ENCODE measurements at places on chromosomes 5 and 9.

- DNase-seq = no peak
Observed at GRCh38 chr5:170297589-170298462, at the start of gene LCP2. Gene LCP2, minus strand, starts transcription at chr5:170297777. Its CDS starts 166 bp downstream, at chr5:170297611.

GRCh38 chr5:78925129-78925876 lies 59.8 kb downstream of the ARSB start:
- DNase-seq = no peak

DNA sequence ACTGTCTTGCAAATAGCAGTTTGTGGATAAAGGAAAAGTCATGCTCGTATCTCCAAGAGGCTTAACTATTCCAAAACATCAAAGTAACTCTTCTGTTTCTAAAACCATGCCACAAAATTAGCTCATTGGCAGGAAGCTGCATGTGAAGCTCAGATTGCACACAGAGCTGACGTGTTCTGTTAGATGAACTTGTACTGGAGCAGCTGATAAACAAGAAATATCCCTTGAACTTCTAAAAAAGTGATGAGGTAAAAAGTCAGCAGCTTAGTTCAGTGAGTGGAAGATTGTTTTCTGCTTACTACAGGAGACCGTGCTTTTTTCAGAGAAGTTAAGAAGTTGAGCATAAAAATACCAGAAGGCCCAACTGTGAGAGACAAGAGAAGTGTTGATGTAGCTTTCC lies 113.2 kb downstream of the SLC12A2 start:
- DNase-seq = no peak

DNA sequence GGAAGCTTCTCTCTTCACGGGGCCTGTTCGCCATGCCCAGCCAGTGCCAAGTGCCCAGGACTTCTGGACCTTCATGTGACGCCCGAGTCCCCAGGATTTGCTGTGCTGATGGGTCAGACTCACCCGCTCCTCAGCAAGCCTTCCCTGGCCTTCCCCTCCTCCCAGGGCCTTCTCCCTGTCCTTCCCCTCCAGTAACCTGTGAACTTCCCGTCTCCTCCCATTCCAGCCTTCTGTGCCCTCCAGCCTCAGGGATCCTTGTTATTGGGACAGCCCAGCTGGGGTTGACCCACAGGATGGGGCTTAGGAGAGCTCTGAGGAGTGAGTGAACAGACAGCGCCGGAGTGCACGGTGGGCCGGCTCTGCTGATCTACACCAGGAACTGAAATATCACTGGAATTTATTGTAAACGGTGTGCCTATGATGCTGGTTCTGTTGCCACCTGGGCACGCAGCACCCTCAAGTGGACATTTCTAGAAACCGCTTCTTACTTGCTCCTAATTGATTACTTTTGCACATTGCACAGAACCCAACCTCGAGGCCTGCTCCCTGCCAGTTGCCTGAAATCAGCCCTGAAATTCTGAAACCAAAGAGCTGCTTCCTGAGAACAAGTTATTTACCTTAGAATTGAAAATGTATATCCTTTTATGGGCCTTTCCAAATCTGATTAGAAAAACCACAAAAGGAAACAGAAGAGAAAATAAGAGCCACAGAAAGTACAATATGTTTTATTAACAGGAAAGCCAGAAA lies 1.5 kb downstream of the SPAAR start:
- peak; percentile 72 for DNase-seq

DNA sequence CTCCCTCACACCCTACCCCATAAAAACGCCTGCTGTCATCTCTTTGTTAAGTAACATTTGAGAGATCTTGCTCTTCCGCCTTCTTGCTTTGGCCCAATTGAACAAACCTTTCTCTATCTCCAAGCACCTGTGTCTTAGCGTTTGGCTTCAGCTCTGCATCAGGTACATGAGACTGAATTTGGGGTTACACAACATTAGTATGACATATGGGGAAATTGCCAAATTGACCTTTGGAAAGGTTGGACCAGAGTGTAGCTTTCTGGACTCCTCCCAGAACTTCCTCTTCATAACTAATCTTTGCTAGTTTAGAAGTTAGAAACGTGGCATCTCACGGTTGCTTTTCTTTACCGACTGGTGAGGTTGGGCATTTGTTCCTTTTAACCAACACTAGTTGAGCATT lies 3.5 kb upstream of the EXOSC3 start:
- no peak for DNase-seq

- no peak for DNase-seq
Observed at GRCh38 chr9:21018177-21018576, 13.3 kb downstream of the HACD4 start.

DNA sequence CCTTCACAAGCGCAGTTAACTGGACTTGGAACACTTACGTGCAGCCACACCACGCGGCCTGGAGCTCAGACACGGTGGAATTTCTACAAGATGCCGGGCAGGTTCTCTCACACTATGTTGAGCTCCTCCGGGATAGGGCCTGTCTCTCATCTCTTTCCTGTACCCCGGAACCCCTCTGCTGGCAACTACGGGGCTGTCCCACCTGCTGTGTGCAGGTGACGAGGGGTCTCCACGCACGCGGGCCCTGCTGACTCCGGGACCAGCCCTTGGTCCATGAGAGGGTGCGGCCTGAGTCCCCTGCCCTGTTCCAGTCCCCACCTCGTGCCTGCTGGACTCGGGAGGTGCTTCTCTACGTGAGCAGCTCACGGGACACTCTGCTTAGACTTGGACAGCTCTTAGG lies 40.1 kb downstream of the SLC6A3 start:
- DNase-seq = no peak

- DNase-seq = no peak
Observed at GRCh38 chr5:28234356-28234968, 1196.1 kb upstream of the CDH9 start.

- DNase-seq = no peak
Observed at GRCh38 chr9:74696520-74696919, 191.2 kb downstream of the TRPM6 start.
